Activated T-helper 1 cell treated with anti-CD3 and anti-CD28 coated beads, Interleukin-2, amount 50 U/mL, for 16 hours (primary cell): ENCODE measurements at places on chromosomes 4 and X.

DNA sequence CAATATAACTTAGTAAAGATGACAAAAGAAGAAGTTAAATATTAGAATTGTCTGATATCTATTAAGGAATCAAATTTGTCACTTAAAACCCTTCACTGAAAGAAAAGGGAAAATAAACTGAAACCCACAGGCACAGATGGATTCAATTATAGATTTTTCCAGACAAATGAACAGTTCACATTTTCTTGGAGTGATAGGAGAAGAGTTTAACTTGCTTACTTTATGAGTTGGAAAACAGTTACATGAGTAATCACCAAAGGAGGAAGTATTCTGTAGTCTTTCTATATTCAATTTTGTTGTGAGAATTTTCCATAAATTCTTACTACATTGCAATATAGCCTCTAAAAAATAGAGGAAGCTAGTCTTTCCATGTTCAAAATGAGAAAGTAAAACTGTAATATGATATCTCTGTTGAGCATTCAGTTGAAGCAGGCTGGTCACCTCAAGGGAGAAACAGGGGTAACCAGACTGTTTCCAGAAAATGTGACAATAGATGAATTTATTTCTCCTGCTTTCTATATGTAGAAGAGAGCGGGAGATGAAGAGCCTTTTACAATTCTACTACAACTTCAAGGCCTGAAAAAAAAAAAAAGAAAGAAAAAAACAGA is 330.3 kb upstream of the EPHA5 start:
- no peak for DNase-seq

DNA sequence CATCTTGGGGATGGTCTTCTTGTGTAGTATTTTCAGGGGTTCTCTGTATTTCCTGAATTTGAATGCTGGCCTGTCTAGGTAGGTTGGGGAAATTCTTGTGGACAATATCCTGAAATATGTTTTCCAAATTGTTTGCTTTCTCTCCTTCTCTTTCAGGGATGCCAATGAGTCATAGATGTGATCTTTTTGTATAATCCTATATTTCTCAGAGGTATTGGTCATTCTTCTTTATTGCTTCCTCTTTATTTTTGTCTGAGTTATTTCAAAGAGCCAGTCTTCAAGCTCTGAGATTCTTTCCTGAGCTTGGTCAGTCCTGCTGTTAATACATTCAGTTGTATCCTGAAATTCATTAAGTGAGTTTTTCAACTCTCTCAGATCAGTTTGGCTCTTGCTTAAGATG is 73.1 kb downstream of the MAMLD1 start:
- no peak for DNase-seq

GRCh38 chrX:116413273-116413672 is 23.1 kb upstream of the SLC6A14 start:
- DNase-seq, result no peak

- DNase-seq, result no peak
These were observed 18.9 kb downstream of the TSPAN5 start for GRCh38 chr4:98639523-98639922.

- DNase-seq, result no peak
These were observed 40.3 kb downstream of the OSTC start for GRCh38 chr4:108690738-108691137.

- no peak for DNase-seq
These were observed 121.9 kb downstream of the PALLD start for GRCh38 chr4:168618577-168619265.
